H1 (cell line): ENCODE measurements at places on chromosomes 11 and 22. TPM values are rescaled to one million over a fixed set of nuclear protein-coding genes. Genes with fewer than 3 reads are reported as not detected.

GRCh38 chr22:19045094-19045493 lies 77.1 kb downstream of the DGCR2 start:
- no peak overlapping the region for H3K4me3 ChIP-seq
- H3K27me3 ChIP-seq = no peaks in the 10 kb centered on the region
- no peaks in the 10 kb centered on the region for H3K4me1 ChIP-seq
- H3K27ac ChIP-seq = no peak overlapping the region
- no peak for DNase-seq

- DNase-seq = no peak
- H3K27ac ChIP-seq = no peak overlapping the region
- no peak overlapping the region for H3K4me3 ChIP-seq
- no peaks in the 10 kb centered on the region for H3K36me3 ChIP-seq
Measured at GRCh38 chr22:37002633-37003032, 16.6 kb downstream of the TST start.

- no peak overlapping the region for H3K27ac ChIP-seq
- DNase-seq = no peak
Measured at GRCh38 chr11:88594274-88594950, 256.9 kb upstream of the CTSC start.

GRCh38 chr22:32079130-32080089 lies 36.3 kb downstream of the SLC5A1 start:
- H3K4me1 ChIP-seq = no peaks in the 10 kb centered on the region
- H3K4me3 ChIP-seq = no peak overlapping the region
- H3K36me3 ChIP-seq = no peaks in the 10 kb centered on the region

DNA sequence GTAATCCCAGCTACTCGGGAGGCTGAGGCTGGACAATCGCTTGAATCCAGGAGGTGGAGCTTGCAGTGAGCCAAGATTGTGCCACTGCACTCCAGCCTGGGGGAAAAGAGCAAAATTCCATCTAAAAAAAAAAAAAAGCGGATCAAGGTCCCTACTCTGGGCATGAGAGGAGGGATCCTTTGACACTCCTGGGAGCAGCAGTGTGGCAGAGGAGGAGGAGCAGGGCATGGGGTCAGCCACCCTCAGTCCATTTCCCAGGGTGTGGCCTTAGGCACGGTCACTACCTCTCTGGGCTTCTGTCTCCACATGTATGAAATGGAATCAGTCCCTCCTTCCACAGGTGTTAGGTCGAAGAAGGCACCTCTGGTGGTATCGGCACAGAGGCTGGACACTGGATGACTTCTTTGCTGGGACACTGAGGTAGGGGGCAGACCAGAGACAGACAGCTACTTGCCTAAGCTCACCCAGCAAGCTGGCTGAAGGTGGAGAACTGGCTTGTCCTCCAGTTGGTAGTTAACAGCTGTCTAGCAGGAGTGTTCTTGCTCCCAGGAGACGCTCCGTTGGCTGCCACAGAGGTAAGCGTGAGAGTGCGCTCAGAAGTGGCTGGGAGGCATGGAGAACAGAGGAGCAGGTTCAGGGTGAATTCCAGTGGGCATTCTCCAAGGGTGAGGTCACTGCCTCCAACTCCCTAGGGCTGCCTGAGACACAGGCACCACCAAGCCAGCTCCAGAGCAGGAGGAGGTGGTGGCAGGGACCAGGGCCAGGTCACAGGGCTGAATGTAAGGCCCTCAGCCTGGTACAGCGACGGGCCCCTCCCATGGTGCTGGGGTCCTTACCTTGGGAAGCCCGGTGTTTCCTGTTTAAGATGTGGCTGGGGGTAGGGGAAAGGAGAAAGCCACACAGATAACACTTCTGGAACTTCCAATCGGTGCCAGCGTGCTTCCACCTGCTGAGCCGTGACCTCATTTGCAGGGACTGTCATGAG lies 19.5 kb downstream of the TXN2 start:
- peak; percentile 64 for DNase-seq
- H3K4me3 ChIP-seq = no peak overlapping the region
- no peak overlapping the region for H3K27ac ChIP-seq
- H3K4me1 ChIP-seq = peaks cover 17% of the 10 kb centered on the region; the same call in 1 of the 2 replicates

DNA sequence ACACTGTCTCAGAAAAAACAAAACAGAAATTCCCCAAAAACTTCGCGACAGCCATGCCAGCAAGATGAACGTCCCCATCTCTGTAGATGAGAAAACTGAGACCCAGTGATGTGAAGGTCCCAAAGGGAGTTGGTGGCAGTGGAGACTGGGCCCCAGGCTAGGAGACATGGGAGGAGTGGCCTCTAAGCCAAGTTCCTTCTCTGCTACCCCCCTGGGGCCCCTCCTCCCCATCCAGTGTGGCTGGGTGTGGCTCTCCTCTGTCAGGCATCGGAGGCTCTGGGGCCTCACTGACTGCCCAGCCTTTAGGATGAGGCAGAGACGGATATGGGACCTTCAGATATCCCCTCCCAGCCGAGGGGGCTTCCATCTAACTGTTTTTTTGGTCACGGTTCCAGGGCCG lies 9.8 kb downstream of the RELT start:
- H3K4me1 ChIP-seq = no peaks in the 10 kb centered on the region
- no peak for DNase-seq
- no peak overlapping the region for H3K27ac ChIP-seq
- no peaks in the 10 kb centered on the region for H3K27me3 ChIP-seq

DNA sequence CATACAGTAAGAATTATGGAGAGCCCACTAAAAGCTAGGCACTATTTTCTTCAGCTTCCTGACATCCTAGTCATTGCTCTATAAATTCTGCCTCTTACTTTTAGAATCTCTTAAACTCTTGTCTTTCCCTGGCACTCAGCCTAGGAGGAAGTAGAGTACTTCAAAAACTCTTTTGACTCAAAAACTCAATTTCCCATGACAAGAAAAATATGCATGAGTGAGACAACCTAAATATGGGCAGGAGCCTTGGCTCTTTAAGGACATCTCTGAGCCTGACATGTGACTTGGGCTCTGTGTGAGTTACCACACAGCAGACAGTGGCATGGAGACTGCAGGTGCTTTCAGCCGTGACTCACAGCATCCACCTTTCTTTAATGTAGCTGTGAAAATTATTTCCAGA lies 97.5 kb upstream of the CCDC179 start:
- no peaks in the 10 kb centered on the region for H3K4me1 ChIP-seq
- no peak overlapping the region for H3K4me3 ChIP-seq
- H3K36me3 ChIP-seq = no peaks in the 10 kb centered on the region
- H3K27me3 ChIP-seq = no peaks in the 10 kb centered on the region

DNA sequence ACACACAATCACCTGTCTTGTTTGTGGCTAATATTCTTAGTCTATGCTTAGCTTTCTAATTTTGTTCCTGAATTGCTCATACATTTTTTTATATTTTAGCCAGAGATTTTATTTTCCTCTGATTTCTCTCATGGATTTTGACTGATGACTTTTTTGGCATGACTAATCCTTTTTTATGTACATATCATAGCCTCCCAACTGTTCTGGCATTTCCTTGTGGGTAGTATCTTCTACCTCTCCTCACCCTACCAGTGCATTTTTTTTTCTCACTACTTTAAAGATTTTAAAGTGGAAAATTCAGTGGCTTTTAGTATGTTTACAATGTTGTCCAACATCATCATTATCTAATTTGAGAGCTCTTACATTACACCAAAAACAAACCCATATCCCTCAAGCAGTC lies 84.4 kb upstream of the TENM4 start:
- H3K27me3 ChIP-seq = no peaks in the 10 kb centered on the region
- no peak overlapping the region for H3K27ac ChIP-seq
- DNase-seq = no peak
- H3K4me3 ChIP-seq = no peak overlapping the region
- H3K4me1 ChIP-seq = no peaks in the 10 kb centered on the region
- no peaks in the 10 kb centered on the region for H3K36me3 ChIP-seq

DNA sequence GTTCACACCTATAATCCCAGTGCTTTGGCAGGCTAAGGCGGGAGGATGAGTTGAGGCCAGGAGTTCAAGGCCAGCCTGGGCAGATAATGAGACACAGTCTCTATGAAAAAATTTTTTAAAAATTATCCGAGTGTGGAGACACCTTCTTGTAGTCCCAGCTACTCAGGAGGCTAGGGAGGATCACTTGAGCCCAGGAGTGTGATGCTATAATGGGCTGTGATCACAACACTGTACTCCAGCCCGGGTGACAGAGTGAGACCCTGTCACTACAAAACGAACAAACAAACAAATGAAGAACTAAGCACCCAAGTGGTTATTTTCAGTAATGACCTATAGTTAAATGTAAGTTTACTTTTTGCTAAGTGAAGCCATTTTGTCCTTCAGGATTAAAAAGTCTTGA lies 32.3 kb downstream of the ANO5 start:
- no peak overlapping the region for H3K27ac ChIP-seq
- no peaks in the 10 kb centered on the region for H3K4me1 ChIP-seq
- no peaks in the 10 kb centered on the region for H3K27me3 ChIP-seq
- no peaks in the 10 kb centered on the region for H3K36me3 ChIP-seq

DNA sequence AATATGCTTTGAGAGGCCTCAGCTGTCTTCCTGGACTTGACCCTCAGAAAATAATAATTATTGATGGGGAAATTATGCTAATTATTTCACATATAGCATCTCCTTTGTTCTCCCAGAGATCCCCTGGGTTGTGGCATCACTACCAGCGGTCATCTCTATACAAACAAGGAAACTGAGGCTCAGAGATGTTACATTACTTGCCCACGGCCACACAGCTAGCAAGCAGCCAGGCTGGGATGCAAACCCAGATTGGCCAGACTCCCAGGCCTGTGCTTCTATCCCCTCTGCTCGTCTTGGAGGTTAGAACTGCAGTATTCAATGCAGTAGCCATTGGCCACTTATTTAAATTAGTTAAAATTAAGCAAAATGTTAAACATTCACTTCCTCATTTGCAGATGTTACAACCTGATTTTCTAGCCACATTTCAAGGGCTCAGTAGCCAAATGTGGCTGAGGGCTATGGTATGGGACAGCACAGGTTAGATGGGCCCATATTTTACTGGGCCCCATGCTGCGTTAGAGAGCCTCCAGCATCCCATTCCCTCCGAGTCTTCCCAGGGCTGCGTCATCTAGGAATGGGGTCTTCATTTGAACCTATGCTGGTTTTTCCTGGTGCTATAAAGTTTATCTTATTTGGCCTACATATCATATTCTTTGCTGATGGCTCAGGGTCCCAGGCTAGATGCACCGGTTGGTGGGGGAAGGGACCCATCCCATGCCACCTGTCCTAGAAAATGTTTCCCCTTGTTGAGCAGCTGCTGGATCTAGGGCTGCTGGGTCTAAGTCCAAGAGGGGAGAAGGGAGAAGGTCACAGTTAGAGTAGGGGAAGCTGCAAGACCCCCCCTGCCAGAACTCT lies 2.2 kb downstream of the SLC35C1 start:
- no peak for DNase-seq
- peaks cover 9% of the 10 kb centered on the region for H3K36me3 ChIP-seq
- H3K27me3 ChIP-seq = peaks cover 9% of the 10 kb centered on the region
- H3K4me3 ChIP-seq = no peak overlapping the region; the same call in 1 of the 2 replicates
- no peak overlapping the region for H3K27ac ChIP-seq

DNA sequence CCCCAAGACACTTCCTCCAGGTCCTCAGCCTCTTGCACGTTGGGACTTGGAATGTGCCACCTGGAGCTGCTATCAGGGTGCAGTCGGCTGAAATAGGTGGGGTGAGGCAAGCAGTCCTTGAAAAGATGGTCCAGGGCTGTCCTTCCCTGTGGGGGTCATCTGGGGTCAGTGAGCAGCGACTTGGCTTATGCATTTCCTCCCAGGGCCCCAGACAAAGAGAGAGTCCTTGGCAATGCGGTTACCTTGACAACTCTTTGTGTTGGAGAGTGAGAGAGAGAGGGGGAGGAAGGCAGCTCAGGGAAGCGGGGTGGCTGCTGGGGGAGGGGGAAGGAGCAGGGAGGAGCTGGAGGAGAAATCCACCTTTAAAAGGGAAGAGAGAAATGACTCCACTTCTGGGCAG lies 93.8 kb downstream of the MIAT start:
- peak overlapping the region; percentile 53 for H3K27ac ChIP-seq
- DNase-seq = peak; percentile 91
- peak overlapping the region; percentile 23; the same call in 1 of the 2 replicates for H3K4me3 ChIP-seq
- H3K27me3 ChIP-seq = no peaks in the 10 kb centered on the region; the same call in 1 of the 2 replicates

- H3K36me3 ChIP-seq = no peaks in the 10 kb centered on the region
- no peak overlapping the region for H3K27ac ChIP-seq
- peaks cover 5% of the 10 kb centered on the region; the same call in 1 of the 2 replicates for H3K4me1 ChIP-seq
- H3K4me3 ChIP-seq = no peak overlapping the region
- H3K27me3 ChIP-seq = no peaks in the 10 kb centered on the region
Measured at GRCh38 chr11:80773919-80774318, 1333.1 kb upstream of the TENM4 start.

GRCh38 chr11:102452461-102453301 lies at the start of gene TMEM123:
TMEM123 (minus strand) TSS chr11:102452765; CDS start chr11:102452623, 142 bp downstream.
- H3K4me1 ChIP-seq = peaks cover 3% of the 10 kb centered on the region; the same call in 1 of the 2 replicates
- peaks cover 15% of the 10 kb centered on the region for H3K27me3 ChIP-seq
- H3K4me3 ChIP-seq = peak within 1 kb of the TSS; percentile 72
- no peaks in the 10 kb centered on the region for H3K36me3 ChIP-seq

DNA sequence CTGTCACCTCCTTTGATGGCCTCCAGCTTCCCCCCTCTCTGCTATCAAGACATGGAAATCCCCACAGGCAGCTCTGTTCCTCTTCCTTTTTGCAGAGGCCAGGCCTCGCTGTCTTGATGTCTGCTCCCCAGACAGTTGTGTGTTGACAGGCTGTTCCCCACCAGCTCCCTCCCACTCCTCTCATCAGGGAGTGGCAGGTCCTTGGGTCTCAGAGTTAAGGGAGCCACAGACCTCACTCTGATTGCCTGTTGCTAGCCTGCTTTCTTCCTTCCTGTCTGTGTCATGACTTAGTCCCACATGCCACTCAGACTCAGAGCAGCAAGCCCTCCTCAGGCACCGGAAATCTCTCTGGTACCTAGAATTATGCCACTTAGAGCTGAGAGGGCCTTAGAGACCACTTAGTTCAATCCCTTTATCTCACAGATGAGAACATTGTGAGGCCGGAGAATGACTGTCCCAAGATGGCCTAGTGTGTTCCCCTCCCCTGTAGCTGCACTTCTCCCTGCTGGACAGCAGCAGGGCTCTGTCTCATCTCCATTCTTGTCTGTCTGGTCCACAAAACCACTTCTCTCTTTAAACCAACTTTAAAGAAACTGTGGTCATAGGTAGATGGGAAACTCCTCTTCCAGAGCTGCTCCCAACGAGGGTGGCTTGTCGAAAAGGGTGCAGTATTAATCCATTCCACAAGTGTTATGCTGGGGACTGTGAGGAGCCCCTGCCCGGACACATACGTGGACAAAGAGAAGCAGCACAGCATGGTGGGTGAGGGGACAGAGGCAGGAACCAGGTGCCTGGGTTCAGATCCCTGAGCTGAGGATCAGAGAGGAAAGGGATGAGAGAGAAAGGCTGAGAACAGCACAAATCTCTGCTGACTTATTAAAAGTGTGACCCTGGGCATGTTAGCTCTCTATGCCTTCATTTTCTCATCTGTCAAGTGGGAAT lies 4.2 kb downstream of the AMPD3 start:
- H3K27ac ChIP-seq = no peak overlapping the region; the same call in 1 of the 2 replicates
- DNase-seq = no peak
- no peaks in the 10 kb centered on the region for H3K27me3 ChIP-seq
- no peaks in the 10 kb centered on the region for H3K36me3 ChIP-seq
- no peak overlapping the region for H3K4me3 ChIP-seq

Gene CCDC116
- not detected in 2 replicates for total RNA-seq

Gene FGF19
- total RNA-seq = 14.8 and 15.4 TPM in 2 replicates

Gene JRKL
- total RNA-seq = 4.9 and 5.4 TPM in 2 replicates
